ENCODE measurements at places on chromosomes 1 and 21.

- DNase-seq: no peak
Observed at GRCh38 chr1:53592521-53592982, 133.4 kb downstream of the DMRTB1 start.

- DNase-seq: no peak
Observed at GRCh38 chr1:119795261-119796200, 15.7 kb downstream of the REG4 start.

DNA sequence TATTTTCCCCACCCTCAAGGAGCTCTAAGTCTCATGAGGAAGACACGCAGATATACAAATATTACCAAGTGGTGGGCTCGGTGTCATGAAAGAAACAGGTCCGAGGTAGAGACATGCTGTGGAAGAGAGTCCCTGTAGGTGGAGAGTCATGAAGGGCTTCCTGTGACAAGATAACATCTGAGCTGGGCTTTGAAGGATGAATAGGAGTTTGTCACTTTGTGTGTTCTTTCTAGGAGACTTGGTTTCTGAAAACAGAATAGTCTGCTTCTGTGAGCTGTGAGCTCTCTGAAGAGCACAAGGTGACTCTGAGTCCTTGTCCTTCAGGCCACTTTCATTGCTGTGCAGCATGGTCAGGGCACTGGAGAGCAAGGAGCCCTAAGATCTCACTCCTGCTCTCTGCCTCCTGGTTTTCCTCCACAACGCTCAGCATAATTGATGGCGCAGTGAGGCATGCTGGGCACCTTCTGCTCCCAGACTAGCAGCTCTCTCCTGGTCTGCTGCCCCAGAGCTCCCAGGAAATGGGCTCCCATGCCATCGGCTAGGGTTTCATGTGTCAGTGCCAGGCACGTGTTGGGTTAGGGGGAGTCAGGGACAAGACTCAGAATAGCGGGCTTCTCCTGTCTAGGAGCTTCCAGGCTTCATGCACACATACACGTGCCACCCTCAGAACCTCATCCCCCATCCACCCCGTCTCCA, 209.9 kb upstream of the CSF3R start:
- no peak for DNase-seq

DNA sequence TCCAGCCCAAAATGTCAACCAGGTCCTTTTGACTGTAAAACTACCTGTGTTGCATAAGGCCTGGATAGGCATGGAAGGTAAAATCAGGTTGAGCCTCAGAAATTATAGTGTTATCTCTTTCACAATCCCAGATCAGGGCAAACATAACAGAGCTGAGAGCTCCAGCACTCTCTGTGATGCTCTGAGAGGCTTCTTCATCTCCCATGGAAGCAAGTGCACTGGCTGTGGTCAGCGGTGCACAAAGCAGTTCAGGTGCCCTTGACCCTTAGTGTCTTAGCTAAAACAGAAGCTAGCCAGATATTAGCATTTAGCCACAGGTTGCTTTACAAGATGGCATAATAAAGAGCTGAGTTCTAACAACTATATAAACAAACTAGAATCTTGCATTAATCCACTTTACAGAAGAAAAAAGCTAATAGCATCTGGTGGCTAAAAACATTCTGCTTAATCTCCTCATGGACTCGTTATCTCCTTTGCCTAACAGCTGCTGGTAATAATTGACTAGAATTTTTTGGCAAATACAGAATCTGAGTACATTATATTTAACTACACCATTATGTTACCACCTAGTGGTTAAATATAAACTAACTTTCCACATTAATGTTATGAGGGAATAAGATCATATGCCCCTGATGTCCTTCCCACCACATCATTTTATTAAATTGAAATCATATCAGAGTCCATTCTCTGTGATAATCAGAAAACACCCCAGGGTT, 25.6 kb upstream of the POGK start:
- DNase-seq: no peak

GRCh38 chr1:18998016-18998724, 41.7 kb upstream of the IFFO2 start:
- no peak for DNase-seq

DNA sequence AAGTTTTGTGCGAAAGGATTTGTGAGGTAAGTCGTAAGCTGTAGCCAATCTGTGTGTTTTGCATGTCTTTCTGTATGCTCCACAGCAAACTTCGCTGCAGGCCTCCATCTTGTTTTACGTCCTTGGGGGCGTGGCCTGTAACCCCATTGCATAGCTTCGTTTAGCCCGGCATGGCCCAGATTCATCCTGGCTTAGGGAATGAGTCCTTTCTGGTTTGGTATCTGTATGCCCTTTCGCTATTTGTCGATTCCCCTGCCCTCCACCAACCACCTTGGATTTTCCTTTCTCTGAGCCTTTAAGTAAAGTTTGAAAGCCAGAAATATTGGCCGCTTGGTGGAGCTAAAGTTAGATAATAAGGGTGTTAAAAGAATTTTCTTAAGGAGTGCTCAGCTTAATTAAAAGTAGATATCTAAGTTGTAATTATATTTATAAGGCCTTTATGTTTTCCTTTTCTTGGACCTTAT, 1.1 kb downstream of the THEM4 start:
- no peak for DNase-seq

GRCh38 chr21:34280389-34280795, 83.4 kb upstream of the KCNE2 start:
- no peak for DNase-seq

GRCh38 chr1:193183019-193183627, 3.3 kb downstream of the B3GALT2 start:
- DNase-seq: no peak

DNA sequence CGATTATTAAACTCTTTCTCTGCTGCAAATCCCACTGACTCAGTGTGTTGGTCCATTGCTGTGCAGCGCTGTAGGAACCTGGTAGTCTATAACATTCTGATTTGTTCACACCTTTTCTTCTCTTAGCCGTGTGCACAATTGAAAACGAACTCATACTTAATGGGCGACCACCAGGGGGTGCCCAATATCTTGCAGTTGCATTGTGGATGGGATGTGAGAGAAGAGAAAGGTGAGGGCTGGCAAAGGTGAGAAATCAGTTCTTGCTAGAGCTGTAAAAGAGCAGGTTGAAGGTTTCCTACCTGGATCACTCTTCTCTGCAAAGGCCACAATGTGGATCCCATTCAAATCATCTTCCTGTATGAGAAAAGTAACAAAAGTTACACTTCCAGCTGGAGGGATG, 51.0 kb downstream of the CASQ2 start:
- no peak for DNase-seq

- no peak for DNase-seq
Observed at GRCh38 chr1:172582889-172583288, 49.9 kb downstream of the SUCO start.

DNA sequence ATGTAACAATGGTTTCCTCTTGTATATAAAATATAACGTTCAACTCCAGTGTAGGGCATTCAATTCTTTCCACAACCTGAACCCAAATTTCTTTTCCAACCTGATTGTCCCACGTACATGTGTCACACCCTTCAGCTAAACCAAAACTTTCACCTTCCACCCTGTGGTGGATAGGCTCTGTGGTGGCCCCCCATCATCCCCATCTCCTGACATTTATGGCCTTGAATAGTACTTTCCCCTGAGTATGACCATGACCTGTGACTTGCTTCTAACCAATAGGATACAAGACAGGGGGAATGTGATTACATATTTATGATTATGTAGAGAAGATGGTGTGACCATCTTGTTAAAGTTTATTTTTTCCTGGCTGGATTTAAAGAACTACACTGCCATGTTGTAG, 377.0 kb downstream of the PTPRC start:
- no peak for DNase-seq

DNA sequence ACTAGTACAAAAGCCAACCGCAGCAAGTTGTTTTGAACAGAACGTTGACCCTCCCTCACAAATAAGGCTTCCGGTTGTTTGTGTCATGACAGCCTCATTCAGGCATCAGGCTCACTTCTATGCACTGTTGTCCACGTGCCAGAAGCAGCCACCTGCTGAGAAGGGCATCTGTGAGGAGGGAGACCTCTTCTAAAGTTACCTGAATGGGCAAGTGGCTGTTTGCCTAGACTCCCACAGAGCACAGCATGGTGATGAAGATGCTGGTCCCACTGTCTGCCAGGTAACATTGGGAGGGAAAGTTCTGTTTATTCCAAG, 176.1 kb downstream of the CLIC6 start:
- DNase-seq: no peak

DNA sequence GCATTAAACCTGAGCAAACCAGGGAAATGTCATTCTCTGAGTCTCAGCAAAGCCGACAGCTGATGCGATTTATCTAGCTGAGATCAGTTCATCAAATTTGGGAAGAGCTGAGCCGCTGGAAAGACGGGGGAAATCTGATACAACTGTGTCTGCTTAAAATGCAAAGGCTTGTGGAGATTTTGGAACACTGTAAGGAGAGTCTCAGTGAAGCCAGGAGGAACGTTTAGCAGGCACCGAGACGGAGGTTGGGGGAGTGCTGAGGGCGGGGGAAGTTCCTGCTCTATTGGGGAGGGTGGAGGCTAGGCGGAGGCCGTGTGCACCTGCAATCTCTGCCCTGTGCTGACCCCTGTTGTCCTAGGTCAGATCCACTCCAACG, 143.2 kb upstream of the CSF3R start:
- no peak for DNase-seq

GRCh38 chr1:22114083-22115012, 28.5 kb downstream of the WNT4 start:
- DNase-seq: no peak

DNA sequence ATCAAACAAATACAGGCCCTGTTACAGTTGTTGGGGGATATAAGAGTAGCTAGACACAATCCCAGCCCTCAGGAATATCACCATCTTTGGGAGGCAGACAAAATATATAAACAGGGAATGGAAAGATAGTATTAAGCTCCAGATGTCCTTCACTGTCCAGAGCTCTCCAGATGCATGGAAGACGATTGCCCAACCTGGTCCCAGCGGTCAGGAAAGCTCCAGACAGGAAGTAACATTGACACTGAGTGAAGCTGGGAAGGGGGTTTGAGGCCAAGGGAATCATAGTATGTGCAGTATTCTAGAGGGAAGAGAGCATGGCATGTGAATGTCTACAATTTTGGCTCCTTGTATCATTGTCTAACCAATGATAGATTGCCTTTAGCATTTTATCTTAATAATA, 173.9 kb upstream of the HOOK1 start:
- no peak for DNase-seq

DNA sequence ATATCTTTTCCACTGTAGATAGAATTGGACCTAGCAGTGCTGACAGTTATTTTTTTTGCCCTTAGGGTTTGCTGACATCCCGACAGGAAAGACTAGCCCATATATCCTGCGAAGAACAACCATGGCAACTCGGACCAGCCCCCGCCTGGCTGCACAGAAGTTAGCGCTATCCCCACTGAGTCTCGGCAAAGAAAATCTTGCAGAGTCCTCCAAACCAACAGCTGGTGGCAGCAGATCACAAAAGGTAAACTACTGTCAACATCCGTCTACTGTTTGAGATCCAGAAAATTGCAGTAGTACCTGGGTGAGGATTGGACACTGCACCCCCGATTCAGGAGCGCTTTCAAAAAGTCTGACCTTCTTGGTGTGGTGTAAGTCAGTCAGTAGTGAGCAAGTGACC, 55.8 kb downstream of the CENPF start:
- DNase-seq: no peak

DNA sequence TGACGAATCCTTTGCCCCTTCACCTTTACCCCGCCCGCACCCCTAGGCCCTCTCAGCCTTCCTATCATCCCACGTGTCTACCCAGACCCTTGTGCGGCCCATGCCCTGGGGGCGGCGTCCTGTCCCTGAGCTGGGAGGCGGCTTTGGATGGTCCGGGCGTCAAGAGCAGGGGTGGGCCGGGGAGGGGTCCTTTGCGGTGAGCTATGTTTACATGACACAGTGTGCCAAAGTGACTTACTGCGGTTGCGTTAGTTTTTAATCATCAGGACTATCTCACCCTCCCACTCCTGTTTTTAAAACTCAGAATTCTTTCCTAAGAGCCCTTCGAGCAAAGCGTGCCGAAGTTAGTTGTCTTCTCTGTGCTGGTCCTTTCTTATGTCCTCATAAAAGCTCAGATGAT, 144.6 kb downstream of the PGBD5 start:
- DNase-seq: no peak

DNA sequence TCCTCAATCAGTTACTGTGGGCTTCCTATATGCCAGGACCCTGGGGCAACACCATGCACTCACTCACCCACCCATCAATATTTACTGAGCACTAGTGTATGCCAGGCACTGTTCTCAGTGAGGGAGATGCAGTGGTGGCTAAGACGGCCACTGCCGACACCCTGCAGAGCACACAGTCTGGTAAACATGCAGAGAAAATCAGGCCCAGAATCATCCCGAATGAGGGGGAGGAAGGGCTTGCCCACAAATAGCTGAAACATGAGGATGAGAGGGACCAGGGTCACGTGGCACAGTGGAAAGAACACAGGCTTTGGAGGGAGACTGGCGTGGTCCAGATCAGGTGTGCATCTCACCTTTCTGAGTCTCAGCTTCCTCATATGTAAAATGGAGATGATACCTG, 89.2 kb upstream of the IGSF21 start:
- DNase-seq: no peak

DNA sequence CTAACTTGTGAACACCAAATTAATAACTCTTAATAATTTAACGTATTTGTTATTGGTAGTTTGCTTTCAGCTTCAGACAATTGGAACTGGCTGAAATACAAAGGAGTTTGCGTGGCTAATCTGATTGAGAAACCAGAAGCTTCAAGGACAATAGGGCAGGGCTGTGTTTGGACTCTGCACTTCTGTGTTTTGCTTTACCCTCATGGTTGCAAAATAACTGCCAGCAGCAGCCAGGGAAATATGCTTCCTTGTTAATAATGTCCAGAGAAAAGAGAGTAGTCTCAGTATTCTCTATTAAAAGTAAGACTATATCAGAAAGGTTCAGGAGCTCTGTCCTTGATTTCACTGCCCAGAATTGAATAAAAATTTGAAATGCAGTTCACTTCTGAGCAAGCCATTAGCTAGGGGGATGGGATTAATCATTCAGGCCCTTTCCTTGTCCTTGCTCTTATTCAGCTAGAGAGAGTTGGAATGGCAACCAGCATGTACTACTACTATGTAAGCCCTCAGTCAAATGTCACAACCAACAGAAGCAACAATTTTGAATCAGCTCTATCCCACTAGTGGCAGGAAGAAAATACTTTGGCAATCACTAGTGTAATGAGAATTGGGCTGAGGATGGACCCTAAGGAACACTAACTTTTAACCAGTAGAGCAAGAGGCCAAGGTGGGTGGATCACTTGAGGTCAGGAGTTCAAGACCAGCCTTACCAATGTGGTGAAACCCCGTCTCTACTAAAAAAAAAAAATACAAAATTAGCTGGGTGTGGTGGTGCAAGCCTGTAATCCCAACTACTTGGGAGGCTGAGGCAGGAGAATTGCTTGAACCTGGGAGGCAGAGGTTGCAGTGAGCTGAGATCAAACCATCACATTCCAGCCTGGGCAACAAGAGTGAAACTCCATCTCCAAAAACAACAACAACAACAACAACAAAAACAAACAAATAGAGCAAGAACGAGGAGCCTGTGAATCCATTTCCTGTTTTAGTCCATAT, 76.8 kb downstream of the POU2F1 start:
- DNase-seq: no peak
